ENCODE measurements at places on chromosomes 12 and 14.

DNA sequence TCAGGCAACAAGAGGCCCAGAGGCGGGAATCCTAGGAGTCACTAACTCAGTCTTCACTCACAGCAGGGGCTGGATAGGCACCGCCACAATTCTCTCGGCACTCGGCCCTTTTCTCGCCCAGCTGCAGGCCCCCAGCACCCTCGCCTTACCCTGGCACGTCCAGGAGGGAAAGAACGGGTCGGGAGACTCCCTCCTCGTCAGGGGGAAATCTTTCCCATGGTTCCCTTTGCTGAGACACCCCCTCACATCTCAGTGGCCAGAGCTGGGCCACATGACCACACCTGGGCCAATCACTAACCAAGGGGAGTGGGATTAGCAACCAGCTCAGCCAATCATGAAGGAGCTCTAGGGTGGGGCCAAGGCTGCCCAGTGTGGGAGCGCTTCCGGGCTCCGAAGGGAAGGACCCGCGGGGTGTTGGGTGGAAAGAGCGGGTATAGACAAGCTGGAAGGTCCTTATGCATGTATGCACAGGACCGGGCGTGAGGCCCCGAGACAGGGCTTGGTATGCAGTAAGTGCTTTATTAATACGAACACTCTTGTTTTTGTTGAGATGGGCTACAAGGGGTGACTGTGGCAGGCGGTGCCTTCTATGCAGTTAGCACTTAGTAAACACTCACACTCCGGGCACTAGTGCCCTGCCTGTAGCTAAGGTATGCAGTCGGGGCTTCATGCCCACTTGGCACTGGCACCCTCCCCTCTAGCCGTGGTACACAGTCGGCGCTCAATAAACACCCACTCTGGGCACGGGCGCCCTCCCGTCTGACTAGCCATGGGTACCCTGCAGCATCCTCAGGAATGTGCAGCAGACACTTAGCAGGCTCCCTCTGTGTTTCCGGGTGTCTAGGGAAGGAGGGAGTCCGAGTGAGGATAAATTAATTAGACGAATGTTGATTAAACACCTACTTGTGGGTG is 40.3 kb downstream of the ADGRD1 start:
- DNase-seq = no peak

DNA sequence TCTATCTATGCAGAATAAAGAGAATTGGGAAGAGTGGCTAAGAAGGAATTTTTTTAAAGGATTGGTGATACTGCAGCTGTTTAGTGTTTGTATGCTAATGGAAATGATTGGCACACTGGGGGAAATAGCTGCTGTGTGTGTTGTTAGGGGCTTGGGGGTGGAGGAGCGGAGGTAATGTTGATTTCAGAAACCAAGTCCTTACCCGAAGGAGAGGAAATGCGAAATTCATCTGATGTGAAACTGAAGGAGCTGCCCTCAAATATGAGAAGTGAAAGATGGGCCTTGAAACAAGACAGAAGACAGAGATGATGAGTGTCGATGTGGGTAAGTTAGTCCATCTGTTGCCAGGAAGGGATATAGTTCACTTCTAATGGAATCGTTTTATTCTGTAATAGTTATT is 21.2 kb upstream of the RNASE12 start:
- DNase-seq = no peak

DNA sequence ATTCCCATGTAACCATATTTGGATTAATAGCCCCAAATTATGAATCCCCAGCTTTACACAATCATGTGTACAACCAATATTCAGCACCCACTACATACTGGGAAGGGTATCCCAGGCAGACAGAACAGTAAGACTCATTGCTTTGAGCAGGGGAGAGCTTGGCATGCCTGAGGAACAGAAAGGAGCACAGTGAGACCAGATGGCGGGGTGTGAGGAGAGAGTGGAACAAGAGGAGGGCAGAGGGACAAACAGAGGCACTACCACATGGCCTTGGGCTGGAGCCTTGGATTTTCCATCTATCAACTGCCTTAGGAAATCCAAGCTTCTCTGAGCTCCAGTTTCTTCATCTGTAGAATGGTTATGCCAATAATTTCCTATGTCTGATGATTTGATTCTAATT is 3.8 kb downstream of the DGKA start:
- no peak for DNase-seq

DNA sequence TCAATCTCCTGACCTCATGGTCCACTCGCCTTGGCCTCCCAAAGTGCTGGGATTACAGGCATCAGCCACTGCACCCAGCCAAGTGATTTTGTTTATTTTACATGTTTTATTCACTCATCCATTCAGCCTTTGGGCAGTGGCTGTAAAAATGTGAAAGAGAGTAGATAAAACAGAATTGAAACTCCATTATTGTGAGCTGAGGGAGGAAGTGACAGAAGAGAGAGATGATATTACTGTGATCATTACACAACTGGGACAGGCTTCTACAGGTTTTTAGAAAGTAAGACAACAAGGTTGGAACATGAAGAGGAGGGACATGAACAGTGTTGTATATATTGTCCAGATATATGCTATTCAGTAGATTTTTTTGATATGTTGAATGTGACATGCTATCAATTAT is 25.0 kb downstream of the CREBL2 start:
- no peak for DNase-seq

DNA sequence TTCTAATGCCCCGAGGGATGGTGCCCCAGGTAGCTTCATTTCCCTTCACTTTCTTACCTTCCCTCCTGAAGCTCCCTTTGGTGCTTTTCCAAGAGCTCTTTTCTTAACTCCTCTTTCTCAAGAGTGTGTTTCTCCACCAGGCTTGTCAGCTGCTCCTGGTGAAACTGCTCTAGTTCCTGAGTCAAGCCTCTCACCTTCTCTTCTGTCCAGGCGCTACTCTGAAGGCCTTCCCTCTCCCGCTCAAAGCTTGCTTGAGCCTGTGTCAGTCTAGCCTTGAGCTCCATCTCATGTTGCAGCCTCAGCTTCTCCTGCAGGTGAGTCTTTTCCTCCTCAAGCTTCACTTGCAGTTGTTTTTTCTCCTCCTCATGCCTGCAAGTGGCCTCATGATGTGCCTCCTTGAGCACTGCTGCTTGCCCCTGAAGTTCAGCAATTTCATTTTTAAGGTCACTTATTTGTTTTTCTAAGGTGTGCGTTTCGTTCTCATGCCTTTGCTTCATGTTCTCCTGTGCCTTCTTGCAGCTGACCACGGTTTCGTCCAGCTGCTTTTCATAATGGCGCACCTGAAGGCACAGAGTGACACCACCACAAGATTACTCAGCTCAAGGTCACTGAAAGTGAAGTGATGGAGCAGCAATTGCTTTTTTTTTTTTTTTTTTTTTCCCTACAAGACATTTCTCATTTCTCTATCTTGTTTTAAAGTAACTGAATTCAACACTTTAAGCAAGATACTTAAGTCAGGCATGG is 71.0 kb downstream of the NIN start:
- DNase-seq = no peak

GRCh38 chr14:103872481-103873113 is 25.2 kb upstream of the PPP1R13B start:
- DNase-seq = no peak

DNA sequence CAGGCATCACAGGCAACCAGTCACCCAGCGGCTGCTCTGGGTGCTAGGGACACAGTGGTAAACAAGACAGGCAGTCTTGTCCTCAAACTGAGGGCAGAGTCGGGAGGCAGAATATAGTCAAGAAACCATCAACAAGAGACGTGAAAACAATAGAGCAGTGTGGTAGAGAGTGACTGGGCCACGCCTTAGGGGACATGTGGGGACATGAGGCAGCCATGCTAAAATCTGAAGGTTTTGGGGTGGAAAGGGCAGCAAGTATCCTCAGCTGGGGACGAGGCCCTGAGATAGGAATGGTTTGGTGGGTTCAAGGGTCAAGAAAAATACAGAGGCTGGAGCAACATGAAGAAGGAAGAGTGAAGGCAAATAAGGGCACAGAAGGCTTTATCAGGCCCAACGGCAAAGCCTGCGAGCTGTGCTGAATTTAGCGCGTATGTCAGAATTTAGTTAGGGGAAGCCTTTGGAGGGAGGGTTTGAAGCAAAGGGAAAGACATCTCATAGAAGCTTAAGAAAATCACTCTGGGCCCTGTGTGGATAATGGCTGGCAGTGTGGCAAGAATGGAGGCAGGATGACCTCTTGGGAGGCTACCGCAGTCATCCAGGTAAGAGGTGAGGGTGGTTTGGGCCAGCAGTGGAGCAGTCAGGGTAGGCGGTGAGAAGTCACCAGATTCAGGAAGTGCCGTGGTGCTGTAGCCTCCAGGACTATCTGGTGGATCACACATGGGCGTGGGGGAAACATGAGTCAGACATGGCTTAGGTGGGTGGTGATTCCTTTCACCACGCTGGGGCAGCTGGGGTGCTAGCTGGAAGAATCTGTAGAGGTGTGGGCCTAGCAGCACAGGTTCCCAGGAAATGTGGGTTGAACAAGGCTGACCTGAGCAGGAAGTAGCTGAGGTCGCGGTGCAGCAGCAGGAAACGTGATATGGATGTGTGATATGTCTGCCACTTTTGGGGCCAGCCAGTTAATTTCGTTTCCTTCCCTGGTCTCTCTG is 3.0 kb downstream of the EVL start:
- no peak for DNase-seq

- DNase-seq = no peak
These were observed 172.4 kb upstream of the NUDT4 start for GRCh38 chr12:93205361-93205760.

DNA sequence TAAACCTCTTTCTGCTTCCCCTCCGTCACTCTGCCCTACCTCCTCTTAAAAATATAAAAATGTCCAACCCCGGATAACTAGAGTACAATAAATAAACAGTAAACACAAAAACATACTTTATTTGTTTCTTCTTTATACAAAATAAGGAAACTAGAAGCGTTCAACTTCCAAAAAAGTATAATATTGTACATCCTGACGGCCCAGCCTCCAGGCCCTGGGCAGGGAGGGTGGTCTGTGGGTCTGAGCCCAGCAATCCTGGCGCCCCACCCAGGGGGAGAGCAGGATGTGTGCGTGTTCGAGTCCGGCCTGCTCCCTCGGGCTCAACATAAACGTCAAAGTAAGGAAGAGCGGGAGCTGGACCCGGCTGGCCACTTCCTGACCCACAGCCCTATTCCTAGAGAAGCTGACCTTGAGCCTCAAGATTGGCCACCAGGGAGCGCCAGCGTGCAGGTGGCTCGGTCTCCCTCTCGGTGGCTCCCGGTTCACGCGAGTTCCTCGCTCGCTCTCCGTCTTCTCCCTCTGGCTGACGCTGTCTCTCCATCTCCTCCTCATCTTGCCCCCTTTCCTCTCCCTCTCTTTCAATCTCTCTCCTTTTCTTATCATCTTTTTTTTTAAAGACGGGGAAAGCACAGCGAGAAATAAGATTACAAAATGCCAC is 9.4 kb downstream of the LHX5 start:
- peak; percentile 35 for DNase-seq

GRCh38 chr12:59929110-59929509 is 333.3 kb downstream of the SLC16A7 start:
- DNase-seq = no peak

DNA sequence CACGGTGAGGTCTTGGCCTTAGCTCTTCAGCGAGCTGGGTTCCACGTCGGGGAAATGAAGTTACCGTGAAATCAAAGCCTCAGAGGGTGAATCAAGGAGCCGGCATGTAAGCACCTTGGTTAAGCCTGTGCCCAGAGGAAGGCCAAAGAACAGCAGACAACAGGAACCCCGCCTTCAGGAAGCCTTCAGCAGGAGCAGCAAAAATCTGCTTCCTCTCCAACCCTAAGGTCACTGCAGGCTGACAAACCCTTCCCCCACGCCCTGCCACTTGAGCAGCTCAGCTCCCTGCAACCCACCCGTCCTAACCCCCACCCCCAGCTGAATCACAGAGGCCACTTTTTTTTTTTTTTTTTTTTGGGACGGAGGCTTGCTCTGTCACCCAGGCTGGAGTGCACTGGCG is 72.9 kb upstream of the LTA4H start:
- DNase-seq = no peak

- DNase-seq = no peak
These were observed 11.1 kb downstream of the ACTR6 start for GRCh38 chr12:100211698-100212097.

- DNase-seq = peak; percentile 35
These were observed 171.6 kb upstream of the PTPRQ start for GRCh38 chr12:80272387-80272915.

DNA sequence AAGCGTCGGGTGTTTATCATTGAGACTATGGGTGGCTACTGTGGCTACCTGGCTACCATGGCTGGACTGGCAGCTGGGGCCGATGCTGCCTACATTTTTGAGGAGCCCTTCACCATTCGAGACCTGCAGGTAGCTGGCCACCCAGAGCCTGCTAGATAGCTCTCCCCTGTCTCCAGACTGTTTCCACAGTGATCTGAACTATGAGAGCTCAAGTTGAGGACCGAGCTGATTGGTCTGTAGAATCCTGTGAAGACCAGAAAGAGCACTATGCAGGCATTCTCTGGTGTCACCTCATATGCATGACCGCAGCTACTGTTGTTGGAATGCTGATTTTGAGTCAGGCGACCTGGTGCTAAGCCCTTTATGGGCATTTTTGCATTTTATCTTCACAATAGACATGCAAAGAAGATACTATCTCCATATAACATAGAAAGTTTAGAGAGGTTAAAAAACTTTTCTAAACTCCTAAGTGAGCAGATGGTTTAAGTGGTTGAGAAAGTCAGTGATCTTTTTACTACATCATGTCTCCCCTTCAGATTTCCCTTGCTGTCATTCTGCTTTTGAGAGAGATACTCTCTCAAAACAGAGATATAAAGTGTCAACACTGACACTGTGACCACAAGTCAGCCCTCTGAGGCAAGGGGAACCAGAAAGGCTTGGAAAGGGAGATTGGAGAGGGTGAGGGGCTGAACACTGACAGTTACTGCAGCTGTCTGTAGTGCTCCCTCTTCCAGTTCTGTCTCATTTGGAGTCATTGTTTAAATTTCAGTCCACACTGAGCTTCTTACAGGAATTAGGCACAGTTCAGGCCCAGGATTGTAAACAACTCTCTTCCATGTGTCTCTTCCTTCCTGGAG is 14.3 kb downstream of the ASB8 start:
- no peak for DNase-seq

DNA sequence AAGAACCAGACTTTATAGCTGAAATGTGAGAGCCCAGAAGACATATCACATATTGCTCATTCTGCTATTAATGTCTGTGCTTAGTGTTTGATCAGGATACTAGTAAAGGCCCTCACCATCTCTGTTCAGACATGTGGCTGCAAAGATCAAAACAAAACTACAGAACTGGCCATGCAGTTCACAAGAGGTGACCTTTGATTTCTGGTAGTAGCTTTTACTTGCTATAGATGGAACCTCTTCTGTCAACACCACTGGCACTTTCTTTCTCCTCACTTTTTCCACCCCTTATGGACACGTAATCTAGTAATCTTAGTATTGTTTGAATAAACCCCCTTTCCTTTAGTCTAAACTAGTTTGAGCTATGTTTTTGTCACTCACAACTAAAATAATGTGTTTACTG is 214.8 kb downstream of the EPS8 start:
- DNase-seq = no peak

- DNase-seq = no peak
These were observed 56.3 kb downstream of the SLC4A8 start for GRCh38 chr12:51480978-51481377.

- DNase-seq = no peak
These were observed 217.3 kb upstream of the EEA1 start for GRCh38 chr12:93146263-93146939.

- DNase-seq = no peak
These were observed 15.9 kb downstream of the PACS2 start for GRCh38 chr14:105330491-105330895.

- DNase-seq = no peak
These were observed 16.2 kb downstream of the NOXRED1 start for GRCh38 chr14:77407158-77407557.

GRCh38 chr14:64574371-64575107 is 24.8 kb downstream of the PPP1R36 start:
- DNase-seq = no peak
